Left ventricle myocardium superior (tissue), 1 donor: ENCODE measurements at places on chromosomes 7 and 10.
A peak's percentile ranks its signal among the peaks of the same experiment; 100 is the strongest.

DNA sequence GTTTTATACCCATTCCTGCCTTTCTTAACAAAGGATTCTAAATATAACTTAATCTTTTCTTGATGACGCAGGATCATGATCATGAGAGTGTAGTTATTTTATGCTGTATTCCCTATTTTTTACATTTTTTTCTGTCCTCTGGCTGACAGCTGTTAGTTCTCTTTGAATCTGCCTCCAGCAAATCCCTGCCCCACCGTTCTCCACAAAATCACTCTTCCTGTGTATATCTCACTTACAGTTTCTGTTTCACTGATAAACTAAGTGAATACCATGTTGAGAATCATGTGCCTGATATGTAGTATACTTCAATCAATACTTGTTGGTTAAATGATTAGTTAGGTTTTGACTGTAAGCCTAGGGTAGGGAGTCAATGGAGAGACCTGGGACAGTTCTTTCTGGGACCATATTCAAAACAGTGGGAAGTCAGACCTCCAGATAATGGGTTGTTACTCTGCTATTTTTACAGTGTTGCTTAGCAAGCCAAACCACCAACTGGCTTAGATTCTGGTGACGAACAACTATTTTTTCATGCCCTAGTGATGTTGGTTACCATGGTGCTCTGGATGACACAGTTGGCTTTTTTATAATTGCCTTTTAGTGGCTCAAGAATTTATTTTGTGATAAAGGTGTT is 12.8 kb downstream of the CNNM1 start:
- no peak for DNase-seq

- DNase-seq: no peak
Measured at GRCh38 chr7:65798111-65799075, 74.5 kb upstream of the VKORC1L1 start.

DNA sequence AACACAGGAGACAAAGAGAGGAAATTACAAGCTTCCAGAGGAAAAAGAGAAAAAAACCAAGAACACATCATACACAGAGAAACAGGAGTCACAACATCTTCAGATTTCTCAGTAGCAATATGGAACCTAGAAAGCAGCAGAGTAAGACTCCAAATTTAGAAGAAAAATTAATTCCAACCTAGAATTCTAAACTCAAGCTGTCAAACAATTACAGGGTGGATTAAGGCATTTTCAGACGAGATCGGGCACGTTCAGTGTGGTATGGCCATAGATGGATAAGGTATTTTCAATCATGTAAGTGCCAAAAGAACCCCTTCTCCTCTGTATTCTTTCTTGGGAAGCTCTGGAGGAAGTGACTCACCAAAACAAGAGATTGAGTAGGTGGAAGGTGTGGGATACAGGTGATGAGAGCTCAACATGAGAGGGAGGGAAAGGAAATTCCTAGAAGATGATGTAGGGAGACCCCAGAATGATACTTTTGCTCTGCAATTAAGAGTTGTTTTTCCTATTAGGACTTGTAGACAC is 51.6 kb downstream of the FAM204A start:
- DNase-seq: no peak

- DNase-seq: no peak
Measured at GRCh38 chr10:23037561-23037960, 57.8 kb upstream of the MSRB2 start.

DNA sequence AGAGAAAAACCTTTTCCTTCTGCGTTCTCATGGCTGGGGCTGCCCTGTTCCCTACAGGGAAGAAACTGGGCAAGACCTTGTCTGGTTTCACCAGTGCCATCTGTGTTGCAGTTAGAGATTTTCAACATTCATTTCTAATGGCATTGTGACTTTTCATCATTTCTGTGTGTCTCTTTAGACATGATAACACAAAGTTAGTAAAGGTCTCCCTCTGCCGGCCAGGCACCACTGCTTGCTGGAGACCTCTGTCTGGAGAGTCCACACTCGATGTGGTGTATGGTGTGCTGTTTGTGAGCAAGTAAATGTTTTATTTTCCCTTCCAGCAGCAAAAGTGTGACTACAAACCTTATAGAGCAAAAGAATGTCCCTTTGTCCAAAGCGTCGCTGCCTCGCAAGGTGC is 213.5 kb downstream of the PAXIP1 start:
- no peak for DNase-seq

GRCh38 chr10:132320654-132321469 is 11.1 kb upstream of the LRRC27 start:
- DNase-seq: no peak

DNA sequence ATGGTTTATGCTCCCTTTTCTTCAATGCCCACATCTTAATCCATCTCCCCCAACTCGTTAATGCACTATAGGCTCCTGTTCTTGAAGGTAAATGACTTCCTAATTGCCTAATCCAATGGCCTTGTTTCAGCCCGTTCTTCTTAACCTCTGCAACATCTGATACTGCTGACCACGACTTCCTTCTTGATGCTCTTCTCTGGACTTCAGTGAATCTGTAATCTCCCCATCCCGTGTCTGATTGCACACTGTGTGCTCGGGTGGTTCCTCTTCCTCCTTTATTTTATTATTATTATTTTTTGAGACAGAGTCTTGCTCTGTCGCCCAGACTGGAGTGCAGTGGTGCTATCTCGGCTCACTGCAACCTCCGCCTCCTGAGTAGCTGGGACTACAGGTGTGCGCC is 58.9 kb downstream of the HIPK2 start:
- no peak for DNase-seq

- DNase-seq: no peak
Measured at GRCh38 chr7:50868426-50869100, 85.9 kb upstream of the GRB10 start.

GRCh38 chr7:57403601-57404342 is 46.2 kb upstream of the ZNF716 start:
- peak; percentile 89 for DNase-seq

GRCh38 chr10:48780341-48780740 is 95.7 kb downstream of the WDFY4 start:
- DNase-seq: no peak

GRCh38 chr10:30384701-30385201 is 35.7 kb upstream of the MTPAP start:
- no peak for DNase-seq

- no peak for DNase-seq
Measured at GRCh38 chr7:2525658-2526630, 6.4 kb downstream of the LFNG start.

- peak; percentile 78 for DNase-seq
Measured at GRCh38 chr10:80186364-80187012, 18.8 kb downstream of the ANXA11 start.
